ENCODE measurements at places on chromosomes 3 and 15. TPM values are rescaled to one million over a fixed set of nuclear protein-coding genes. Genes with fewer than 3 reads are reported as not detected.

- DNase-seq = no peak
These were observed 3.1 kb downstream of the CFAP100 start for GRCh38 chr3:126397610-126398422.

Gene ARL14
- 0.68 TPM for total RNA-seq

DNA sequence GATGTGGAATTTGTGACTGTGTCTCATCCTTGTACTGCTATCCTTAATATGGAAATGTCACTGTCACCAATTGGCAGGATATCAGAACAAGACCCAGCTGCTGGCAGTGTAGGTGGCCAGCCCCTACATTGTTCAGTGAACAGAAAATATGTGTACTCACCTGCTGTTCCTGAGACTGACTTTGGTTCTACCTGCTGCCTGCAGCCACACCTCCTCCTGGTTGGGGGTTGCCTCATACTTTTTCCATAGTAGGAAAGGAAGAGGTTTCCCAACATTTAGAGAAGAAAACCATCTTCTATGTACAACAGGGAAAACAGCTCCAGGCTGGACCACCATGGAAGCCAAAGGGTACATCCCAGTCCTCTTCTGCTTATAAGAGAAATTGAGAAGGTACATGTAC, 35.9 kb downstream of the SLC12A1 start:
- no peak for DNase-seq

DNA sequence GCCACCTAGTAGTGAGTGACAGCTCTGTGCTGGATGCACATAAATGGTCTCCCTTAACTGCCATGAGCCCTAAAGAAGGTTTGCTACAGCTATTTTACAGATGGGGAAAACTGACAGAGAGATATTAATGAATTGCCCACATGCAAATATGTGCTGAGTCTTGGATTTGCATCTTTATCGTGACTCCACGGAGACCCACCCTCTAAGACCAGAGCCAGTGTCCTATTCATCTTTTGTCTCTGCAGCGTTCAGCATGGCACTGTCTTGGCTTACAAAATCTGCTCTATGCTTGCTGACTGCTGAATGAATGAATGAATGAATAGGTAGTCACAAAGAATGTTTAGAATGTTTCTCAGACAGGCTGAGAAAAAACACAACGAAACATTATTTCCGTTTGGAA, 48.3 kb downstream of the BTD start:
- DNase-seq = no peak

Gene FBXW12
- not detected for total RNA-seq

GRCh38 chr3:152264378-152264777, 4.4 kb upstream of the MBNL1 start:
- no peak for DNase-seq

Gene KAT2B
- 10.2 TPM for total RNA-seq

- no peak for DNase-seq
These were observed 59.9 kb upstream of the KLF13 start for GRCh38 chr15:31266712-31267111.

Gene PRR20G
- total RNA-seq = not detected

Gene PRRT3
- 1.0 TPM for total RNA-seq

- peak; percentile 84 for DNase-seq
These were observed 35.8 kb downstream of the ST8SIA2 start for GRCh38 chr15:92429378-92430068.

- DNase-seq = no peak
These were observed 137.9 kb upstream of the PRR20G start for GRCh38 chr3:127425505-127426443.

Gene GPR62
- 0.23 TPM for total RNA-seq

DNA sequence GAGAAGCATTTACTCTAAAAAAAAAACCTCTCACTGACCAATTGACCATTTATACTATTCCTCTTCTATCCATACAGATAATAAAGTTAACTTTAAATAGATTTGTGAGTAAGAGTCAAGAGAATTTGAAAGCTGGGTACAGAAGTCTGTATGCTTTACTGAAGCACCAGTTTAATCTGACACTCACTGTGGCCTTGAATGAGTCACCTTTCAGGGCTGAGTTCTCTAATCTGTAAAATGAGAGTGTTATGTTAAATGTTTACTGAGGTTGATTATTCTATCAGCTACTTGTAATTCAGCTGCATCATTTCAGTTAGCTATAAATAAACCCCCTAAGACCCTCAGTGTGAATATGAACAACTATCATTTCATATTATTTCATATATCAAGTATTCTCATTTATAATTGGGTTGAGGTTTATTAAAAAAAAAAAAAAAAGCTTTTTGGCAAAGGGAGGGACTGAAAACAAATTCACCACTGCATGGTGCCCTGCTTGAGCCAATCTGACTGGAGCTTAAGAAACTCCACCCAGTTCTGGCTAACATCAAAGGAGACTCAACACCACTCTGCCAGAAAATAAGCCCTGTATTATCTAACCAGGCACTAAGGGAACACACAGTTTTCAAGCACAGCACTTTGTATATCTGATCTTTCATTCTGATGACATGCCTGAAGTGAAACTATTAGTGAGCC, 2.8 kb downstream of the MAP4 start:
- peak; percentile 76 for DNase-seq

DNA sequence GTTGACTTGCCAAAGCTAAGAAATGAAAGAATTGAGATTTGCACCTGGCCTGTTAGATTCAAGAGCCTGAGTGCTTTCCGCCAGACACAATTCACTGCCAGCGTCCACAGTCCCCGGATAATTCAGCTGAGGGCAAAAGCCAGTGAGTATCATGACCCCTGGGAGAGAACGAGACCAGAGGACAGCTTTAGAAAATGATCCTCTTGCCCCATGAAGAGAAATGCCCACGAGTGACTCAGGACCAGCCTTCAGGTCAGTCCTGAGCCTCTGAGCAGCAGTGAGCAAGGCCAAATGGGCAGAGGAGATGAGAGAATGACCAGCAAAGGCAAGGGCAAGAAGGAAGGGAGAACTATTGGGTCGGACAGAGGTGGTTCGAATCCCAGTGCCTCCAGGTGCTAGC, 273.5 kb downstream of the FAM43A start:
- DNase-seq = no peak

DNA sequence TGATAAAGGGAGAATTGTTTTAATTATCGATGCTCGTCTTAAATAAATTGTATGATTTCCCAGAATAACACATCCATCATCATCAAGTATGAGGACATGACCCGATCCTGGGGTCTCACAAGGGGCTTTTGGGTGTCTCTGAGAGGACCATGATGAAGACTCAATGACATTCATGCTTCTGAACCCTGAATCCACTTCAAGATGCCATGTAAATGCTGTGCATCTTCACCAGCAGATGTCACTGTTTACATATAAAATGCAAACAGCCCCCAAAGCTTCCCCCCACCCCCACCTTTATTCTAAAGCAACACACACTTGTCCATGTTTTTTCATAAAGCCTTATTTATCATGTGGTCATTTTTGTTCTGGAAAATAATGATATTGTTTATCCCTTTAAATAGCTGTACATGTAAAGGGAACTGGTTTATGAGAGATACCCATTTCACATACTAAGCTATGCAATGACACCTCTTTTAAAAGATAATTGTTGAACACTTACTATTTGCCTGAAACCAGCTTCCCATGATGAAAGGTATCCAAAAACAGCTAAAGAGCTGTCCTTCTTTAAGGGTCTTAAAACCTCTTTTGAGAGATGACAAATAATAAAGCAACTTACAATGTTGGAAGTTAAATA, 69.7 kb upstream of the UBE3A start:
- peak; percentile 69 for DNase-seq

Gene PCOLCE2
- 22.7 TPM for total RNA-seq

DNA sequence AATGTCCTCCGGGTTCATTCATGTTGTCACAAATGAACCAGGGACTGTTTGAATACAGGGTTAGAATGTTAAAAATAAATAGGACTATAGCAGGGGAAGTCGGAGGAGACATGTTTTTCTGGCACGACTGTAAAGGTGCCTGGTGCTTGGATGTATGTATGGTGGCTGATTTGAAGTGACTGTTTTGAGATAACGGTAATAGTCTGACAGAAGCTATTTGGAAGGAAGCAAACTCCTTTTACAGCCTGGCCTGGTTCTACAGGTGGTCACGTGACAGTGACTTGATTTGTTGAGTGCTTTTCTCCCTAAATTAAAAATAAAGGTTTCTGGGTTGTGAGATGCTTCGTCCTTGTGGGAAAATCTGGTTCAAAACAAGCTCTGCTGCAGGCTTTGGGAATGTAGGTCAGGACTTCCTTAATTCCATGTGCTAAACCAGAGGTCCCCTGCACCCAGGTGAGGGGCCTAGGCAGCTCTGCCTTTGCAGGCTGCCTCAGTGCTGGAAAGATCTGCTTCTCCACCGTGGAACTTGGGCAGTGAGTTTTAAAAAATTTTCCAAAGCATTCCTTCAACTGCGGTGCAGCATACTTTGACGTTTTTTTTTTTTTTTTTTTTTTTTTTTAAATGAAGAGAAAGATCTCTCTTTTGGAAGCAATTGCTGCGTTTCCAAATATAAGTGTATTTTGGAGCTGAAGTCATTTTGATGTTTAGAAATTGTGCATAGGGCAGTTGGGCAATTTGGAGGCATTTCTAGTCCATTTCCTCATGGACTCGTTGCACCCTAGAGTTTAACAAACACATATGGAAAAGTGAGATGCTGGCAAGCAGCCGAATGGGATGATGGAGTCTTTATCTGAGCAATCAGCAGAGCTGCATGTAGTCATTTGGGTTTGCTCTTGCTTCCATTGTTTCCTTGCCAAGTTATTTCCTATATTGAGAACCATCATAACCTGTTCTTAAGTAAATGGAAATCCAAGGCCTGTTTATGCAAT, 30.9 kb downstream of the ITPR1 start:
- DNase-seq = no peak

GRCh38 chr3:163043074-163043473, 1546.5 kb downstream of the OTOL1 start:
- DNase-seq = peak; percentile 27

Gene CEMIP
- total RNA-seq = 1.7 TPM

DNA sequence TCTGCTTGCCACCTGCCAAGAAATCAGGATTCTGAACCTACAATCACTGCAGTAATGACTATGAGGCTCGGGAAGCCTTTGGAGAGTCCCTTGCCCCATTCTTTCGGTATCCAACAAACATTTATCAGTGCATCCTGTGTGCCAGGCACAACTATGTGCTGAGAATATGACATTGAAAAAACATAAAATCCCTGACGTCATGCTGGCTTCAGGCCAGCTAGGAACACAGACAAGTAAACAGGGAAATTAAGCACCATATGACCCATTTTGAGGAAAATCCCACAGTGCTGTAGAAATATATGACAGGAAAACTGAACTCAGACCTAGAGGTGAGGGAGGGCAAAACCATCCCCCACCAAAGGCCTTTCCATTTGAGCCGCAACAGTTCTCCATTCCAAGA, 34.1 kb upstream of the DET1 start:
- DNase-seq = no peak

DNA sequence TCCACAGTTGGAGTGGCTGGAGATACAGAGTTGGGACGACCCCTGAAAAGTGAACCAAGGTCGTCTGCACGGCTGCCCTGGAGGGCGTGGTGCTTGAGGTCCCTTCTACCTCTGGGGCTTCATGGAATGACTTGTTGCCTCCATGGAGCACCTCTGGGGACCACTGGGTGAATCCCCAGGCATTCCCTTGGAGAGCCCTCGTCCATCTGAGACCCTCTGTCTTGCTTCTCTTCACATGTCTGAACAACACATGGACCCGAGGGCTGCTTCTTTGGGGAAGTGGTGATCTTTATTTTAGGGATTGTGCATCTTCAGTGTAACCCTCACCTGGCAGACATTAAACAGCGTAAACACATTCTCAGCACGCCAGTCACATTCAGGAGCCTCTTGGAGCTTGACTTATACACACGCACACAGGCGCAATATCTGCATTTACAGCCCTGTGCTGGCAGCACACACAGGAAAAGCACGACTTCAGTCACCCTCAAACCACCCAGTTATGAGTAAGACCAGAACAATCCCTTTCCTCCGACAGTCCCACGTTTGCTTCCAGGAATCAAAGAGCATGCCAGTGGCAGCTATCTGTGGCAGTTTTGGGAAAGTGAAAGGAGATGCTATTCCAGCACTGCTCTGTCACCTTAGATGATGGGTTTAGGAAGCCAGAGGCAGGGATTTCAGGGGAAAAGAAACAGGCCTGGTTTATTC, 12.6 kb downstream of the FAM107A start:
- DNase-seq = peak; percentile 93
